Esophagus squamous epithelium (tissue), 5 donors: ENCODE measurements at places on chromosomes 12 and 14.

DNA sequence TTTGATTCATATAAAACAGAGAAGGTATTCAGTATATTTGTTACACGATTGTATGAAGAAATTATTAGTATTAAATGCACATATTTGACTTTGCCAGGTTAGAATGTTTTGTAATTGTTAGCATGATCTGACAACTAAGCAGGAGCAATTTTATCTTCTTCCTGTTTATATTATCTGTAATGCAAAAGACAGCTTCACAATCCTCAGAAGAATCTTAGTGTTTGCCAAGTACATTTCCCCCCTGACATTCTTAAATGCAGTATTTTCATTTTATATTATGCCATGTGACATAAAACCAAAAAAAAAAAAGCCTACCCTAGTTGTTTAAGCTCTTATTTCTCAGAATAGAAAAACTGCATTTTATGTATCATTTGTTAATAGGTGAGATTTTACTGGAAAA lies 469.4 kb downstream of the FOXG1 start:
- no peak for DNase-seq

- no peak for DNase-seq
Observed at GRCh38 chr12:78671295-78671694, 193.3 kb upstream of the SYT1 start.

DNA sequence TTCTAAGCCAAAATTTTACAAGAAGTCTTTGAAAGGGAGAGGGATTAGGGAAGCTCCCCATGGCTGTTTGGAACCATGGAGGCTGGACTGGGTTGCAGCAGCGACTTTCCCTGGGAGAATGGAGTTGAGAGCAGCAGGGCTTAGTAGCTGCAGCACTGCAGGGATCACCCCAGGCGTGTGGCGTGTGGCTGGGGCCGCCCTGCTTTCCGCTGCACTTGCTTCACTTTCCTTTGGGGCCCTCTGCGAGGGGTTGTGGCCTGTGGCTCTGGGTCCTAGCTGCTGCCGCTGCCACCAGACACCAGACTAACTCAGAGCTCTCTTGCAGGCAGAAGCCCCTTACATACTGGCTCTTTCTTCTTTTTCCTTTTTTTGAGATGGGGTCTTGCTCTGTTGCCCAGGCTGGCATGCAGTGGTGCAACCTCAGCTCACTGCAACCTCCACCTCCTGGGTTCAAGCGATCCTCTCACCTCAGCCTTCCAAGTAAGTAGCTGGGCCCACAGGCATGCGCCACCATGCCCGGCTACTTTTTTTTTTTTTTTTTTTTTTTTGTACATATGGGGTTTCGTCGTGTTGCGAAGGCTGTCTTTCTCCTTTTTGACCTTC lies 25.4 kb downstream of the CCDC62 start:
- DNase-seq, result no peak

DNA sequence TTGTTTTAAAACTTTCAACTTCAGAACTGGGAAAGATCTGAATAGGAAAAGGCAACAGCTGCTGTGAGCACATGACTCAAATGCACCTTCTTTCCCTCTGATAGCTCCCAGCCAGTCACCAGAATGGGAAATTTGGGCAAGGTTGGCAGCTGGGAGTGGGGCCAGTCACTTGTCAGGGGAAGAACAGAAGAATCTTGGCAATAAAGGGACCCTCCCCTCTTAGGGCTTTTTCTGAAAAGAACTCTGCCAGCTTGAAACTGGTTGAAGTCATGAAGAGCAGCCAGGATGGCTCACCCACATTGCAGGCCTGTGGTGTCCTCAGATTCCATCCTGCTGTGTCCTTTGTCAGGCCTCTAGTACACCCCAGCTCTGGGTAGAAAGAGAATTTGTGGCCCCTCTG lies 10.3 kb upstream of the RIC8B start:
- no peak for DNase-seq

- DNase-seq, result no peak
Observed at GRCh38 chr12:51449580-51450246, 25.1 kb downstream of the SLC4A8 start.

GRCh38 chr12:95989504-95990123 lies 6.5 kb downstream of the HAL start:
- DNase-seq, result no peak

DNA sequence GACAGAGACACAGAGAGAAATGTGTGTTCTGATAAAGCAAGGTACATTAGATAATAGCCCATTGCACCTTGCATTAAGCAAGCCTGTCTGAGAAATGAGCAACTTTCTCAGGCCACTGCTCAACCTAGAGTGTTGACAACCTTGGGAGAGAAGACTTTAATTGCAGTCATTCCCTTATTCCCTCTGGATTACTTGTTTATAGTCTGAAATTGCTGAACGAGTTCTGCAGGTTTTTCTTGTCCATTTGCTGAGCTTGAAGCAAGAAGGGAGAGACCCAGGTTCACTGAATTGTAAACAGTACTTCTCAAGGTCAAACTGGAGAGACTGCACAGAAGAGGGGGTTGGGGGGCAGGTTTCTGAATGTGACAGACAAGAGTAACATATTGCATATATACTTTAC lies 159.4 kb upstream of the PLEKHG7 start:
- no peak for DNase-seq

DNA sequence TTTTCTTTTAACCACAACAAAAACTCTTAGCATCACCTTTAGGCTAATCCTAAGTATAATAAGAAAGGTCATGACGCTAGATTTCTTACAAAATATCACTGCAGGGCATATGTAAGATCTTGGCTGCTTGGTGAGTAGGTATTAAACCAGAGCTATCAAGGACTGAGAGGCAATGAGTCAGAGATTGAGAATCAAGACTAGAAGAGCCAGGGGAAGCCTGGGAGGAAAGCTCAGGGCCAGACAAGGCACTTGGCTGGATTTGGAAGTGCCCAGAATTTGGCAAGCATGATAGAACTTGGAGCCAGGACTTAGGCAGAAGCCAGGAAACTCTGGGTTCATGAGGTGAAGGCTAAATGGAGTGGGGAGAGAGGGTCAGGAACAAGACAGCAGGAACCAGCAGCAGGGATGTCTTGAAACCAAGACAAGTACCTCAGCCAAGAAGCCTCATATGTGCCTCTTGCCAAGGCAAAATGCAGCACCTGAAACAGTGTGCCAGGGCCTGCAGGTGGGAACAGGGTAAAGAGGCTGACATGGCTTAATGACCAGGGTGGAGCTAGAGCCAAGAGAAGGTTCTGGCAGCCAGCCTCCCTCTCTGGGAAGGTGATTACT lies 49.9 kb downstream of the PTHLH start:
- DNase-seq, result no peak

- DNase-seq, result no peak
Observed at GRCh38 chr12:54207539-54208294, 18.9 kb upstream of the SMUG1 start.

GRCh38 chr12:102917026-102917787 lies at the start of gene PAH:
Gene PAH (minus strand): TSS chr12:102917244. CDS start chr12:102917130, 114 bp downstream.
- DNase-seq, result no peak

GRCh38 chr14:78605897-78606500 lies 435.8 kb downstream of the NRXN3 start:
- DNase-seq, result no peak

DNA sequence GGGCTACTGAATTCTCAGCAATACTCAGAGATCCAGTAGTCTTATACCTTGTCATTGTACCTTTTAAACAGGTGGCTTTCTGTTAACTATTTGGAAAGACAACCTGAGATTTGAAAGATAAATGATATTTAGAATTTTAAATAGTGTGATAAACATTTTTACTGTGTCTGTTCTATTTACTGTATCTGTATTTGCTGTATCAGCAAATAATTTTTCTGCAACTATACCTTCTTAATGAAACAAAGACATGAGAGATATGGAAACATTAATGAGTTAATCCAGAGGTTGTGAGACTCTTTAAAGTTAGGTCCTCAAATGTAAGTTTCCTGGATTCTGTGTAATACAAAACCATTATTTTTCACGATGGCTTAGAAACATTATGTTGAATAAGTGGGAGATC lies 249.6 kb downstream of the CCDC59 start:
- DNase-seq, result no peak

GRCh38 chr14:85798856-85799255 lies 268.9 kb downstream of the FLRT2 start:
- DNase-seq, result no peak

- no peak for DNase-seq
Observed at GRCh38 chr14:85056267-85056666, 473.7 kb upstream of the FLRT2 start.

DNA sequence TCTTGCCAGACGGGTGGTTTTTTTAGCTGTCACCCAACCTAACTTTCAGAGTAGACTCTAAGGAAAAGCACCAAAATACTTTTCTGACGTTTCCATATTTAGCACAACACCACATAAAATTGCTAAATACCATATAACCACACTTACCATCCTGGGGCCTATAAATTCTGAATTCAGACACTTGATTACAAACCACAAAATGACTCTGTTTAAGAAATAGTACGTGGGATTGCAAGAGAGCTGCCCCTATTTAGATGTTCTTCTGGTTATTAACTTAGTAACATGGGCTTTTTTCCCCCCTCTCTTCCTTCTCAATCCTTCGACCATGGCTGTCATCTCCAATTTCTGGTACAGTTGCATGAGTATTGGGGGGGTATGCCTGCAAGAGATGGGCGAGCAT lies 287.7 kb downstream of the BMP4 start:
- DNase-seq, result no peak

- no peak for DNase-seq
Observed at GRCh38 chr12:81998761-81999378, 239.7 kb upstream of the PPFIA2 start.

- DNase-seq, result no peak
Observed at GRCh38 chr14:33035416-33036194, 96.9 kb downstream of the NPAS3 start.

GRCh38 chr12:47758834-47759690 lies at the start of gene RAPGEF3:
Gene RAPGEF3 (minus strand): TSS chr12:47758880. CDS start chr12:47758556, 324 bp downstream.
- DNase-seq, result no peak

DNA sequence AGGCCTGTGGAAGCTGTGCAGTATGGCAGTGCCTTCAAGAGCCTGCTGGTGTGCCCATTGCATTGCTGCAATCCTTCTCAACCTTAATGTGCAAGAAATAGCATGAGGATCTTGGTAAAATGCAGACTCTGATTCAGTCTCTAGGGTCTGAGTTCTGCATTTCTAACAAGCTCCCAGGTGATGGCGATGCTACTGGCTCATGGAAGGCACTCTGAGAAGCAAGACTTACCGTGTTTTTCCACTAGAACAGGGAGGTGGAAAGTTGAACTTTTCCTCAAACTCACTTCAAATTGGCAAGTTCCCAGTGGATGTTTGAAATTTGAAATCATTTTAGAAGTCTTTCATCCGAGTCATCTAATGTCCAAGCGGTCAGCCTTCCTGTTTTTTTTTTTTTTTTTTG lies 55.5 kb downstream of the MYRFL start:
- DNase-seq, result no peak

GRCh38 chr12:79069009-79069408 lies 204.4 kb downstream of the SYT1 start:
- no peak for DNase-seq

GRCh38 chr12:108175310-108175709 lies 46.2 kb downstream of the WSCD2 start:
- no peak for DNase-seq

DNA sequence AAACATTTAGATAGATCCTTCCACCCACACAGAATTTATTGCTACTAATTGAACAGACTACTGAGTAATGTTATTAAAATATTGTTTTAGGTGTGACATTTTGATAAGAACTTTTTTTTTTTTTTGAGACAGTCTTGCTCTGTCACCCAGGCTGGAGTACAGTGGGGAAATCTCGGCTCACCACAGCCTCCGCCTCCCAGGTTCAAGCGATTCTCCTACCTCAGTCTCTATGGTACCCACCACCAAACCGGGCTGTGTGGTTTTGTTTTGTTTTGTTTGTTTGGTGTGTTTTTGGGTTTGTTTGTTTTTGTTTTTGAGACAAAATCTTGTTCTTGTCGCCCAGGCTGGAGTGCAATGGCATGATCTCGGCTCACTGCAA lies 40.9 kb downstream of the COX16 start:
- no peak for DNase-seq

GRCh38 chr14:57071639-57072038 lies 197.1 kb downstream of the EXOC5 start:
- DNase-seq, result no peak

- DNase-seq, result no peak
Observed at GRCh38 chr12:60981473-60981872, 1278.7 kb upstream of the USP15 start.

- DNase-seq, result no peak
Observed at GRCh38 chr14:61420326-61420725, 98.9 kb downstream of the PRKCH start.

DNA sequence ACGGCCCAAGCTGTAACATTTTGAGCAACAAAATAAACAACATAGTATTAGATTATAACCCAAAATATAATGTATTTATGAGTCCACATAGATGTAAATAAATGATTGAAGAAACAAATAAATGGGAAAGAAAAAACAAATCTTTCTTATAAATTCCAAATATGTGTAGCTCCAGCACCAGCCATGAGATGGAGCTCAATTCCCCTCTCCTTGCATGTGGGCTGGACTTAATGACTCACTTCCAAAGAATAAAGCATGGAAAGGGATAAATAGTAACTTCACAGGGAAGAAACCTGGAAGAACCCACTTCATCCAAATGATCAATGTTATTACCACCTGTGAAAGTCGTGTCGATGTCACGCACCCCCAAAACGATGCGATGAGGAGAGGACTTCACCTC lies 158.8 kb downstream of the RPAP3 start:
- DNase-seq, result no peak

DNA sequence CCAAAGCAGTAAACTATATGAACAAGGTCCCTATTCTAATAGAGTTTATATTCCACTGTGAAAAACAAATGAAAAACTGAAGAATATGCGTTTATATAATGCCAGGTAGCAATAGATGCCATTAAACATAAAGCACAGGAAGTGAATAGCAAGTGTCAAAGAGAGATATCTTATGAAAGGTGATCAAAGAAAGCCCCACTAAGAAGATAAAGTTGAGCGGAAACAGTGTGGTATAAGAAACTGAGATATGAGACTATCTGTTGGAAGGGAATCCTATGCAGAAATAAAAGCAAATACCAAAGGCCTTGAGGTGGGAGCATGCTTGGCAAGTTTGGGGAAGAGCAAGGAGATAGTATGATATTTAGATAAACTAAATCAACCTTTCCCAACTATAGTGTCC lies 123.1 kb upstream of the FAR2 start:
- no peak for DNase-seq

DNA sequence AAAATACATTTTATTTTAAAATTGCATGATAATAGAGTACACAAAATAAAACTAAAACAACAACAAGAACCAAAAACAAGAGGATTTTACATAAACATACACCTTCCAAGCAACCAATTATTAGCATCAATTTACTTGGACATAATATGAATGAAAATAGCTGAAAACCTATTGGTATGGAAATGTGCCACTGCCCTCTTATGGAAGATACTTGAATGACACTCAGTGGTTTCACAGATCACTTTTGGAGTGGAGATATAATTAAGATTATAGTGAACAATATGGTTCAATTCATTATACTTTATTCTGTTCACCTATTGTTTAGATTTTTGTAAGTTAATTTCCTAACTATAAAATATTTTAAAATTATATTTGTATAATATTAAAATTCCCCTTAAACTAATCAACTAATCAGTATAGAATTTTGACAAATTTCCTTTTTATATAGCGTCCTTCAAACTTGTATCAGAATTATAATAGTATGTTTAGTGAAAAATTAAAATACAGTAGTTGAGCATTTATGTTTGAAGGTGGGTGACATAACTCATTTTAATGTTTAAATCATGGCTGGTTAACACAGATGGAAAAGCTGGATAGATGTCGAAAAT lies 70.1 kb downstream of the SLC6A15 start:
- no peak for DNase-seq
